ENCODE measurements at places on chromosomes 6 and 20. TPM values are rescaled to one million over a fixed set of nuclear protein-coding genes. Genes with fewer than 3 reads are reported as not detected.

DNA sequence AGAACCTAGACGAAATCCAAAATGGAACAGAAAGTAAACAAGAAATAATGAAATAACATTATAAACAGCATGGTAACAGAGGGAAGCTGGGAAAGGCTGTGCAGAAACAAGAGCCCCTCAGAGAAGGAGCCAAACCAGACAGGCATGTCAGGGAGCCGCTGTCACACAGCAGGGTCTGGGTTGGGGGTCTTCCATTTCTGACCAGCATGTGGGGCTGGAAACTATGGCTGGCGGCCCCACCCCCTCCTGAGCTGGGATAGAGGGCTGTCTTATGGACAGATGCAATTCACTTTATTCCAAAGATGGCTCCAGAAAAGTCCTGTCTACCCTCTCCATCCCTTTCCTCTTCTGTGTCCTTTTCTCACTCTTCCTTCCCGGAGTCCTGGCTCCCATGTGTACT lies 27.3 kb downstream of the C6orf89 start:
- no peaks in the 10 kb centered on the region for H3K36me3 ChIP-seq
- peaks cover 16% of the 10 kb centered on the region for H3K4me1 ChIP-seq
- no peak overlapping the region for H3K4me3 ChIP-seq

GRCh38 chr6:18543051-18543450 lies 155.9 kb downstream of the RNF144B start:
- no peak overlapping the region for H3K27ac ChIP-seq
- no peak overlapping the region for H3K4me3 ChIP-seq
- H3K36me3 ChIP-seq, result no peaks in the 10 kb centered on the region
- H3K4me1 ChIP-seq, result no peaks in the 10 kb centered on the region
- H3K27me3 ChIP-seq, result no peaks in the 10 kb centered on the region

The TSBP1 gene
- not detected for total RNA-seq

DNA sequence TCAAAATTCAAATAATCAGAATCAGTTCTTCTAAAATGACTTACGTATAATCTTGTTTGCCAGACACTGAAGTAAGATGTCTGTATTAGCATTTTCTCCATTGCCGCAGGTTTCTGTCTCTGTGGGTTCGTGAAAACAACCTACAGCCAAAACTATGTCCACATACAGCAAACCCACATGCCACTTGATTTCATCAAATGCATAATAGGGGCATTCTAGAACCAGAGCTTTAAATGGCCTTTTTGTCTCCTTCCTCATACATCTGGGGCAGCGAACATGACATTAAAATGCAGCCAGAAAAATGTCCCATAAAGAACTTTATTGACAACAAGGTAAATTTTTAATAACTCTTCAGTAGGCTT lies 90.2 kb upstream of the QKI start:
- H3K27ac ChIP-seq, result no peak overlapping the region
- no peaks in the 10 kb centered on the region for H3K27me3 ChIP-seq
- no peaks in the 10 kb centered on the region for H3K36me3 ChIP-seq

The PSORS1C1 gene
- 0.48 TPM for total RNA-seq

The C20orf141 gene
- not detected for total RNA-seq

GRCh38 chr20:775679-776135 lies 7.4 kb upstream of the SLC52A3 start:
- no peak overlapping the region for H3K4me3 ChIP-seq
- H3K27ac ChIP-seq, result no peak overlapping the region
- no peaks in the 10 kb centered on the region for H3K36me3 ChIP-seq

All from SJCRH30 (cell line).